ENCODE measurements at places on chromosomes 11 and 22. TPM values are rescaled to one million over a fixed set of nuclear protein-coding genes. Genes with fewer than 3 reads are reported as not detected.

The APOL5 gene
- total RNA-seq = not detected

The RIMBP3B gene
- 0.17 TPM for total RNA-seq

DNA sequence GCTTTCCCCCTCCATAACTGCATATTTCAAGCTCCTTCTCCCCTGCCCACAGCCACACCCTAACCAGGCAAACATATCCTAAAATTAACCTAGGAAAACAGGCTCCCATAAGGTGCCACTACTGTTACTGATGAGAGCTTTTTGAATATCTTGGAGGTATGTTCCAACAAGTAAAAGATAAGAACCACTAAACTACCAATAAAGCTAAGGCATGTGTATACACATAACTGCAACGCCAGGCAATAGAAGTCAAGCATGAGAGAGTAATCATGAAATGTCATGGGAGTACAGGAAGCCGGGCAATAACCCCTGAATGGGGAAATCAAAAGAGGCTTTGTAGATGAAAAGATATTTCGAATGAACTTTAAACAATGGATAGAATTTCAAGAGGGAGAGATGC lies 9.3 kb downstream of the MMP13 start:
- H3K36me3 ChIP-seq = no peaks in the 10 kb centered on the region
- no peaks in the 10 kb centered on the region for H3K27me3 ChIP-seq
- no peak overlapping the region for H3K27ac ChIP-seq
- no peak for DNase-seq
- no peak overlapping the region for H3K4me3 ChIP-seq
- peaks cover 3% of the 10 kb centered on the region for H3K4me1 ChIP-seq

The MCHR1 gene
- 1.1 TPM for total RNA-seq

- H3K27me3 ChIP-seq = no peaks in the 10 kb centered on the region
- no peak overlapping the region for H3K4me3 ChIP-seq
- no peaks in the 10 kb centered on the region for H3K36me3 ChIP-seq
- DNase-seq = no peak
These were observed 53.0 kb downstream of the RASSF10 start for GRCh38 chr11:13062115-13062514.

DNA sequence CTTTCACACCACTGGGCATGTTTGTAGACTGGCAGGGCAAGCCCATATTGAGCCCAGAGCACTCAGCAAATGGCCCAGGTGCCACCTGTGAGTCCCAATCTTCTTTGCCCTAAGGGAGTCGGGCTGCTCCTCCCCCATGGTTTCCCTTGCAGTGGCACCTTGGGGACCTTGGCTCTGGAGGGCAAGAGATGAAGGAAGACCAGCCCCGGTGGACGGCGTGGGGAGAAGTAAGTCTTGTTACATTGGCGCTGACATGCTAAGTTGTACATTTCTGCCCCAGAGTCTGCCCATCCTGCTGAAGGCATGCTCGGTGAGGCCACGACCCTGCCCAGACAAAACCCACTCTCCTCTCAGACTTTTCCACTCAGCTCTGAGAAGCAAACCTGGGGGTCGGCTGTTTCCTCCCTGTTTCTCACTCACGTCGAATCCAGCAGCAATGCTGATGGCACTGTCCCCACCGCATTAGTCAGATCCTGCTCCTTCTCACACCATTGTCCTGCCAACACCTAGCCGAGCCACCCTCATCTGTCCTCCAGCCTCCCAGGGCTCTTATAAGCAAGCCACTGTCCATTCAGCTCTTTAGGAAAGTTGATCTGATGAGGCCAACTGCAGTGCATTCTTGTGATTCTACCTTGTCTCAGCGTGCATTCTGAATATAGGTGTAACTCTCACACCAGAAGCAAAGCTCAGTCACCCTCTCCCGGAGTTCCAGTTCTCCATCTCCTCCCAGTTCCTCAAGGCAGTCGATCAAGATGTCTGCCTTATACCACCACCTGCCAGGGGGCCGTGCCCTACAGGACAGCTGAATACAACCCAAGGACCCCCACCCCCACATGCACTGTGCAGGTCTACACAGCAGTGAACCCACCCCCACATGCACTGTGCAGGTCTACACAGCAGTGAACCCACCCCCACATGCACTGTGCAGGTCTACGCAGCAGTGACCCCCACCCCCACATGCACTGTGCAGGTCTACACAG lies 827.1 kb downstream of the TBC1D22A start:
- no peaks in the 10 kb centered on the region for H3K4me1 ChIP-seq
- DNase-seq = no peak
- H3K27ac ChIP-seq = no peak overlapping the region
- H3K27me3 ChIP-seq = no peaks in the 10 kb centered on the region
- H3K4me3 ChIP-seq = no peak overlapping the region
- H3K36me3 ChIP-seq = no peaks in the 10 kb centered on the region

- no peaks in the 10 kb centered on the region for H3K4me1 ChIP-seq
- DNase-seq = no peak
- no peaks in the 10 kb centered on the region for H3K36me3 ChIP-seq
These were observed at the start of gene PANX2 for GRCh38 chr22:50170453-50171318. Gene PANX2, plus strand, starts transcription at chr22:50170731. Its CDS starts 0 bp downstream, at chr22:50170731.

- H3K4me3 ChIP-seq = no peak overlapping the region
- peaks cover 50% of the 10 kb centered on the region for H3K4me1 ChIP-seq
- no peaks in the 10 kb centered on the region for H3K36me3 ChIP-seq
- H3K27ac ChIP-seq = peak overlapping the region; percentile 76
These were observed 150.2 kb downstream of the TEAD1 start for GRCh38 chr11:12824281-12825041.

Measured in hepatocyte (in vitro differentiated cells).